ENCODE measurements at places on chromosomes 7 and 10. TPM values are rescaled to one million over a fixed set of nuclear protein-coding genes. Genes with fewer than 3 reads are reported as not detected.
A peak's percentile ranks its signal among the peaks of the same experiment; 100 is the strongest.

- no peak for DNase-seq
- H3K27ac ChIP-seq = no peak overlapping the region
- H3K36me3 ChIP-seq = no peaks in the 10 kb centered on the region
- no peaks in the 10 kb centered on the region for H3K4me1 ChIP-seq
- H3K4me3 ChIP-seq = no peak overlapping the region
Measured at GRCh38 chr7:54944179-54944578, 74.6 kb upstream of the EGFR start.

DNA sequence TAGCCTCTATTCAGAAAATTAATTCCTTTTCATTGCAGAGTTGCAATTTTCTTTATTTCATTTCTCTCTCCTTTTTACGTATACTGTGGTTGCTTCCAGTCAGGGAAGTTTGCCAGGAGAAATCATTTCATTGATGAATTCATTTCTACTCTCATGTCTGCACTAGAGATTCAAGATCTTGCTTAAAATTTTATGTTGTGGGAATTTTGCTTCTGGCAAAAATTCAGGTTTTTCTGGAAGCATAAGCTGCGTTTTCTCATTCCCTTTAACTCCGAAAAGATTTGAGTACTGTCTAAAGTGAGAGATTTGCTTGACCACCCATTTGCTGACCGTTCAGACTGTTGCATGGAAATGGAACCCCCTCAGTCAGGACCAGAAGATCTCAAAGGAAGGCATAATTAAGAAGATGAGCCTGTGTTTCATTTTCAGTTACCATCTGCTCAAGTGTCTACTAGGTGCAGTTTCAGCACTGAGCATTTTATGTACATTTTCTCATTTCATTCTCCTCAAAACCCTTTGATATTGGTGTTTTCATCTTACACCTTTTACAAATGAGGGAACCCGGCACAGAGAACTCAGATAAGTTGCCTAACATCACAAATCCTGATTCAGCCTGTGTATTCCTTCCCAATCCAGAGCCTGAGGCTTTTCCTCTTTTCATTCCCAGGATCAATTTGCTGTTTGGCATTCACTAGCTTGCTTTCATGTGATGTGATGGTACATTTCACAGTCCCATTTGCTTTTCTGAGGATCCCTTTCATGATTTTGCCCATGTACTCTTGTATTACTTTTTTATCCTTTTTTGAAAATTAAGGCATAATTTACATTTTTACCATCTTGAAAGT is 3.9 kb downstream of the PTPRZ1 start:
- DNase-seq = no peak
- H3K36me3 ChIP-seq = no peaks in the 10 kb centered on the region
- no peak overlapping the region for H3K27ac ChIP-seq
- no peaks in the 10 kb centered on the region for H3K4me1 ChIP-seq

GRCh38 chr7:4807598-4808016 is 32.2 kb downstream of the AP5Z1 start:
- no peaks in the 10 kb centered on the region for H3K27me3 ChIP-seq
- H3K4me1 ChIP-seq = no peaks in the 10 kb centered on the region
- no peak overlapping the region for H3K27ac ChIP-seq

GRCh38 chr7:90483251-90483650 is 13.8 kb downstream of the PTTG1IP2 start:
- H3K27ac ChIP-seq = no peak overlapping the region
- no peaks in the 10 kb centered on the region for H3K4me1 ChIP-seq
- DNase-seq = no peak
- no peak overlapping the region for H3K4me3 ChIP-seq
- no peaks in the 10 kb centered on the region for H3K36me3 ChIP-seq

GRCh38 chr10:74988832-74989561 is 122.5 kb upstream of the SAMD8 start:
- no peak for DNase-seq
- peaks cover 18% of the 10 kb centered on the region for H3K4me1 ChIP-seq
- H3K27ac ChIP-seq = no peak overlapping the region
- H3K4me3 ChIP-seq = no peak overlapping the region
- H3K27me3 ChIP-seq = no peaks in the 10 kb centered on the region
- H3K36me3 ChIP-seq = peaks cover 9% of the 10 kb centered on the region

DNA sequence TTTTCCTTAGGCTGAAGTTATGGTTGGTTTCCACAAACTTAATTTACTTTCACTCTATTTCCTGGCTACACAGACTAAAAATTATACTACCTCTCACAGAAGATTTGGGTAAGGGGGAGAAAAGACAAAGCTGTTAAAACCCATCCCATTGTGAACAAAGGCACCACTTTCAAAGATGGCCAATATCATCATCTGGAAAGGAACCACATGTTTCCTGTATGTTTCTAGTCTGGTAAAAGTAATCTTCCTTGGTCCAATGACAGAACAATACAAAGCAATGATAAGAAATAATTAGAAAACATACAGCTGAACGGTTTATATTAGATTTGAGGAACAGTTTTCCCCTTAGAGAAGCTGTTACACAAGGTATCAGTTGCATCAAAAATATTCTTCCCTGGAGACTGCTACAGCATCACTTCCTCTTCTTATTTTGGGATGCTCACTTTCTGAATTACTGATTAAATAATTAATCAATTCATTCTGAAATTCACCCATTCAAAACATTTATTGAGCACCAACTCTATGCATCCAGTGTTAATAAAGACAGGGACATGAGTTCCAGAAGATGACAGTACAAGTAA is 8.5 kb upstream of the SFR1 start:
- H3K36me3 ChIP-seq = no peaks in the 10 kb centered on the region
- no peak overlapping the region for H3K27ac ChIP-seq
- H3K4me1 ChIP-seq = no peaks in the 10 kb centered on the region
- no peaks in the 10 kb centered on the region for H3K27me3 ChIP-seq
- DNase-seq = no peak

DNA sequence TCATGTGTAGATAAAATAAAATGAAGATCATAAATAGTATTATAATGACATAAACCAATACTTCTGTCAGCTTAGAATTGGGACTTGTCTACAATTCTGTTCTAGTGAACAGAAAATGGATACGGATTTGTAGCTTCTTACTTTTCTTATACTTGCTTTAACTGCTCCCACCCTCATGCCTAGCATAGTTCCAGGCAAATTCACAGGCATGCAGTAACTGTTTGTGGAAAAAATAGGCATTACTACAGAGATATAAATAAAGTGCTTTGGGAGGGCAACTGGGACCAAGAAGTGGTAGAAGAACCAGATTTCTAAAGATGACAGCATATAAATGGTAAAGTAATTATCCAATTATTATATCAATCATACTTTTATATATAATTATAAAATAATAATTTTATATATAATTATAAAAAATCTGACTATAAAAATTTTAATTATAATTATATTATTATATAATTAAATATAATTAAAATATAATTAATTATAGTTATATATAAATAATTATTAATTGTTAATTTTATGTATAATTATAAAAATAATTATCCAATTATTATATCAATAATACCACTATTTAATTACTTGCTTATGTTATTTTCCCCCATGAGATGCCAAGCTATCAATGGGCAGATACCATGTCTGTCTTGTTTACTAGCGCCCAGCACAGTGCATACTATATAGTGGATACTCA is 144.1 kb downstream of the NOC3L start:
- H3K4me3 ChIP-seq = no peak overlapping the region
- H3K27ac ChIP-seq = peak overlapping the region; percentile 57
- no peak for DNase-seq

GRCh38 chr10:132953428-132953827 is 11.1 kb upstream of the CFAP46 start:
- H3K27ac ChIP-seq = no peak overlapping the region
- H3K27me3 ChIP-seq = no peaks in the 10 kb centered on the region
- no peaks in the 10 kb centered on the region for H3K36me3 ChIP-seq
- H3K4me1 ChIP-seq = no peaks in the 10 kb centered on the region
- no peak for DNase-seq
- no peak overlapping the region for H3K4me3 ChIP-seq

DNA sequence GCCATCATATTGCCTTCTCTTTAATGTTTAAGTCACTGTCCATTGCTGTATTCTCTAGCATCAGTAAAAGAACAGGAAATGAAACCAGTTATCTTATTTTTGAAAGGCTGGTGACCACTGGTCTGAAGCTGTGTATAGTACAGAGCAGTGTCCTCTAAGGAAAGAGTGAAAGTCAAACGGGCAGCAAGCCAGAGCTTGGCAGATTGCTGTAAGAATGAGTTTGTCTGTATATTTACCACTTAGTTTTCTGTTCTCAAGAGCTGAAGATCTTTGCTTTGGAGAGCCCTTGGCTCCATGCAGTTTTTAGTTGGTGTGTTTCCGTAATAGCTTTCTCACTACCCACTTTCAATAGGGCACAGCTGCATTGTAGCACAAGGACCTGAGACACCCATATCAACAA is 31.9 kb downstream of the PCBD1 start:
- H3K4me3 ChIP-seq = no peak overlapping the region
- DNase-seq = no peak
- no peak overlapping the region for H3K27ac ChIP-seq
- no peaks in the 10 kb centered on the region for H3K4me1 ChIP-seq

DNA sequence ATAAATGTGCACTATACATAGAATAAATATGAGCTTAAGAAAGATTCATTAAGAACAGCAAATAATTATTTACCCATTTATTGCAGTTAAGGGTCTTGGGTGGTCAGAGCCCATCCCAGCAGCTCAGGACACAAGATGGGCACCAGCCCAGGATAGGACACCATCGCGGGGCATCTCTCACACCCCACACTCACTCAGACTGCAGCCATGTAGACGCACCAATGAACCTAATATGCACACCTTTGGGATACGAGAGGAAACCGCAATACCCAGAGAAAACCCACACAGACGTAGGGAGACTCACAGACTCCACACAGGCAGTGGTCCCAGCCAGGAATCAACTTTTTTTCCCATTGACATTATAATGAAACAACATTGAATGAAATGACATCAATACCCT is 36.0 kb downstream of the CARD11 start:
- H3K4me1 ChIP-seq = no peaks in the 10 kb centered on the region
- no peaks in the 10 kb centered on the region for H3K27me3 ChIP-seq
- no peak overlapping the region for H3K4me3 ChIP-seq
- DNase-seq = no peak

- H3K27me3 ChIP-seq = no peaks in the 10 kb centered on the region
- no peak for DNase-seq
- no peak overlapping the region for H3K27ac ChIP-seq
- H3K4me3 ChIP-seq = no peak overlapping the region
Measured at GRCh38 chr7:31873816-31874597, 187.0 kb downstream of the PPP1R17 start.

DNA sequence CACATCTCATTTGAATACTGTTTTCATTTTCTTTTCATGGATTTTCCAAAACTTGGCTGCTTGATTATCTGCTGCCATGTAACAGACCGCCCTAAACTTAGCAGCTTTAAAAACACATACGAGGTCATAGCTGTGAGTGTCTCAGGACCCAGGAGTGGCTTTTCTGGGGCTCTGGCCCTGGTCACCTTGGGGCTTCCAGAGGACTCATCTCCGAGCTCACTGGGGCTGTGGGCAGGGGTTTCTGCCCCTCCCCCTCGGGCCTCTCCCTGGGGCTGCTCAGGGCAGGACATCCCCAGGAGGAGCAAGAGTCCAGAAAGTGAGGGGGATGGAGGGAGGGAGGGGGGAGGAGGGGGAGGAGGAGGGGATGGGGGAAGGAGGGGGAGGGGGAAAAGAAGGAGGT is 77.0 kb downstream of the NKX6-2 start:
- no peak overlapping the region for H3K27ac ChIP-seq
- H3K36me3 ChIP-seq = peaks cover 17% of the 10 kb centered on the region
- no peaks in the 10 kb centered on the region for H3K4me1 ChIP-seq
- no peak overlapping the region for H3K4me3 ChIP-seq
- no peak for DNase-seq

DNA sequence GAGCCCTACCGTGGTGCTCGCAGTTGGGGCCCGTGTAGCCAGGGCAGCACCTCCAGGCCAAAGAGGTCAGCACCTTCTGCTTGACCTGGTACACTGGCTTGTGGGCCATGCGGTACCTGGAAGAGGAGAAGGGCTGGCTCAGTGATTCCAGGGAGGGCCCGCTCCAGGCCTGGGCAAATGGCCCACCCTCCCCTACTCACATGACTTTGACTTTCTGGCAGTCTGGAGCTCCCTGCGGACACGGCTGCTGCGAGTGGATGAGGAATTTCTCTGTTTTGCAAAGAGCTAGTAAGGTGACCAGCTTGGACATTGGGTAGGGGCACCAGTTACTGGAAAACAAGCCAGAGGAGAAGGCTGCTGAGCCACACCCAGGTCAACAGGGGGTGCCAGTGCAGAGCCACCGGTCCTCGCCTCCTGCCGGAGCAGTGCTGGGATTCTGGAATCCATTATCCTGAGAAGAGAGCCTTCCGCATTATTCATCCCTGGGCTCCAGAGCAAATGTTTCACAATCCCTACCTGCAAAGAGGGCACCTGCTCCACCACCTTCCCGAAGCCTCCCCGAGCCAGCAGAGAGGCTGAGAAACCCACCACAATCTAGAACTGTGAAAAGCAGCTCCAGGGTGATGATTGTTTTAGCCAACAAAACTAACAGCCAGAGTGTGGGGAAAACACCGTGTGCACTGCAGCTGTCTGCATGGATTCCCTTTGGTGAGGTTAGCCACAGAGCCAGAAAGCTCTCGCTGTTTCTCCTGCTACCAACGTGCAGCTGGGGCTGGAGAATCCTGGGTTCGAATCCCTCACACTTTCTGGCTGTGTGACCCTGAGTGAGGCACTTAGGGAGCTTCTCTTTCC is 11.8 kb downstream of the MMRN2 start:
- peak overlapping the region; percentile 23 for H3K27ac ChIP-seq
- H3K4me3 ChIP-seq = peak overlapping the region; percentile 38
- peaks cover 15% of the 10 kb centered on the region for H3K4me1 ChIP-seq
- H3K27me3 ChIP-seq = no peaks in the 10 kb centered on the region
- peak; percentile 3 for DNase-seq

DNA sequence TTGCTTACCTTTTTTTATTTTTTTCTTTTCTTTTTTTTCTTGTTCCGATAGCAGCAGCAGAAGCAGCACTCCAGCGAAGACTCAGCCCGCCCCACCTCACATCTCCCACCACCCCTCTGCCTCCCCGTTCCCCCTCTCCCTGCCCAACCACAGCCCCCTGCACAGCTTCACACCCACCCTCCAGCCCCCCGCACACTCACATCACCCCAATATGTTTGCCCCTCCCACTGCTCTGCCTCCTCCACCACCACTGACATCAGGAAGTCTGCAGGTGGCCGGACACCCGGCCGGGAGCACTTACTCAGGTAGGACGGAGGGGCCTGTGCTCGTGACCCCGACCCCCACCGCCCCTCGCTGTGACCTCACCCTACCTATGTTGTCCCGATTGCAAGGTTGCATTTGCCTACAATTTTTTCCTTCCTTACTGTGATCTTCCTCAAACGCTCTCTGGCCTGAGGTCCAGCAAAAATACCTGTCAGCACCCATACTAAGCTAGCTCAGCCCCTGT is 367.2 kb upstream of the GALNT17 start:
- H3K4me1 ChIP-seq = peaks cover 6% of the 10 kb centered on the region
- no peaks in the 10 kb centered on the region for H3K27me3 ChIP-seq
- no peak overlapping the region for H3K4me3 ChIP-seq
- peaks cover 16% of the 10 kb centered on the region for H3K36me3 ChIP-seq
- DNase-seq = no peak
- H3K27ac ChIP-seq = no peak overlapping the region

- H3K36me3 ChIP-seq = no peaks in the 10 kb centered on the region
- no peak for DNase-seq
- no peak overlapping the region for H3K4me3 ChIP-seq
- H3K4me1 ChIP-seq = no peaks in the 10 kb centered on the region
- no peaks in the 10 kb centered on the region for H3K27me3 ChIP-seq
- H3K27ac ChIP-seq = no peak overlapping the region
Measured at GRCh38 chr10:81920213-81920829, 45.3 kb downstream of the NRG3 start.

Gene NOS3
- 8.4 TPM for total RNA-seq

Gene MSMB
- total RNA-seq = not detected

Gene STAG3
- 0.56 TPM for total RNA-seq

Gene AGAP5
- 10.9 TPM for total RNA-seq

Measured in thoracic aorta (tissue), 2 donors.